Vagina (tissue), 2 donors: ENCODE measurements at places on chromosomes 1 and 21. TPM values are rescaled to one million over a fixed set of nuclear protein-coding genes. Genes with fewer than 3 reads are reported as not detected.
A peak's percentile ranks its signal among the peaks of the same experiment; 100 is the strongest.

DNA sequence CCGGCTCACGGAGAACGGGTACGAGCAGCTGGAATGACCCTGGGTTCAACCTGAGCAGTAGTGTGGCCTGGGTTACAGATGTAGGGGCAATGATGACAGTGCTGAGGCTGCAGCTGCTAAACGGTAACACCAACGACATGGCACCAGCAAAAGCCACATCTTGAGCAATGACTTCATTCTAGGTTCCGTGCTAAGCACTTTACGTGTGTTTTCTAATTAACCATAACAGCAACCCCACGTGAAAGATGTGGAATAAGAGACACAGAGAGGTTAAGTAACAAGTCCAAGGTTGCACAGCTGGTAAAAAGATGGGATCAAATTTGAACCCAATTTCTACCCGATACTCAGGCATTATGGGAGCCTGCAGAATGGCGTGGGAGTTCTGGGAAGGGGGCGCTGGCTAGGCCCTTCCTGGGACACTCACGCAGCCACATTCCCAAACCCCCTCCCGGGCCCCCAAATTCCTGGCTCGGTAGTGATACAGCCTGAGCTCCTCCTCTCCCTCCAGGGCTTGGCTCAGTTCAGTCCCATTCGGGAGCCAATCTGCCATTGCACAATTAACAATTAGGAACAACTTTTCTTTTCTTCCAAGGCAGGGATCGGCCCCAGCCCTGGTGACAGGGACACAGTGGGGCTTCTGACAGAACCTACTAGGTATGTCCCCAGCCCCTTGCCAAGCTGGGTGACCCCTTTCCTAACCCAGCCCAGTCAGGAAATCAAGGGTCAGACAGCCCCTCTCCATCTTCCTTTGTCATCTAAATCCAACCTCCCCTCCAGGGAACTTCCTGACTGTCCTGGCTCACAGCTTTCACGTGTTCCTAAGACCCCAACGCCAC lies 23.8 kb upstream of the ECE1 start:
- H3K4me1 ChIP-seq = peaks cover 99% of the 10 kb centered on the region
- H3K4me3 ChIP-seq = no peak overlapping the region
- H3K27ac ChIP-seq = peak overlapping the region; percentile 86
- no peaks in the 10 kb centered on the region for H3K27me3 ChIP-seq
- no peaks in the 10 kb centered on the region for H3K36me3 ChIP-seq

- H3K27me3 ChIP-seq = no peaks in the 10 kb centered on the region
- no peak overlapping the region for H3K27ac ChIP-seq
- no peak overlapping the region for H3K4me3 ChIP-seq
- no peaks in the 10 kb centered on the region for H3K36me3 ChIP-seq
- DNase-seq = no peak
Observed at GRCh38 chr1:94667818-94668217, 126.3 kb upstream of the F3 start.

Gene SPATA17
- not detected for total RNA-seq

Gene PACC1
- total RNA-seq = 6.1 TPM

DNA sequence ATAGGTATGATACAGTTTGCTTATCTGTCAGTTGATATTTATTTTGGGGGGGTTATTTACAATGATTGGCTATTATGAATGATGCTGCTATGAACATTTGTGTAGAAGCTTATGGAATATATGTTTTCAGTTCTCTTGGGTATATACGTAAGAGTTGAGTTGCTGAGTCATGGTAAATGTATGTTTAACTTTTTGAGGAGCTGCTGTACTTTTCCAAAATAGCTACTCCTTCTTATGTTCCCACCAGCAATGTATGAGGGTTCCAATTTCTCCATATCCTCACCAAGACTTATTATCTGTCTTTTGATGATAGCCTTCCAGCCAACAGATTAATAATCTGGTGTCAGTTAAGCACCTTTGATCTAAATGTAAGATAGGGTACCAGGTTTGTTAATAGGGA lies 11.9 kb downstream of the SOAT1 start:
- peaks cover 9% of the 10 kb centered on the region for H3K36me3 ChIP-seq
- peaks cover 6% of the 10 kb centered on the region for H3K4me1 ChIP-seq
- no peaks in the 10 kb centered on the region for H3K27me3 ChIP-seq
- no peak for DNase-seq

DNA sequence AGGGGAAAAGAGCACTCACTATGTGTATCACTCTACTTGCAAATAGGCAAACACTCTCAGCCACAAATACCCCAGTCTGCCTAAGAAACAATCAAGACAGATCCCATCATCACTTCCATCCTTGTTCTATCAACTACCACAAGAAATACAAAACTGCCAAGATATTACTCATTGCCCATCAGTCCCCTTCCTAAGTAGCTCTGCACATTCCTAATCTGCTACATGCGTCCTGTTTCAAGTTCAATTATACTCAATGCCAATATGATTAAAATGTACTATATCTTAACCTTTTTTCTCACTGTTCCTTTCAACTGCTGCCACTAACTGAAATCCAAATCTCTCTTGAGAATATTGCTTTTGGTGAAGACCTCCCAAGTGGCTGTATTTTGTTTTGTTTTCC lies 1688.4 kb downstream of the PLA2G4A start:
- H3K36me3 ChIP-seq = no peaks in the 10 kb centered on the region
- H3K27me3 ChIP-seq = no peaks in the 10 kb centered on the region
- H3K4me3 ChIP-seq = no peak overlapping the region
- no peak for DNase-seq
- H3K27ac ChIP-seq = no peak overlapping the region

DNA sequence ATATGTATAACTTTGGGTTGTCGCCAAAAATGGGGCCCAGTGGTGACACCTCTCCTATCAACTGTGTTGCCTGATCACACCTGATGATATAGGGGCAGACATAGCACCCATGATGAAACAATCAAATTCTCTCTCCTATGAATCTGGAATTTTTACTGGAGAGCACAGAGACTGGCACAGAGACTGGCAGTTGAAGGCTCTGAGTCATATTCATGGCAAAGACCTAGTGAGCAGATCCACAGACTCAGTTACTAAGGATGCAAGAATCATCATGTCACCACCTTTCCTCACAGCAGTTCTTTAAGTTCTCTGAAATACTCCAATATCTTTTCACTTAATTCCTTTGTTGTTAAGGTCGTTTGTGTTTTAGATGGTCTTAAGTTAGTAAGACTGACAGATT lies 60.0 kb downstream of the APCS start:
- DNase-seq = no peak
- no peaks in the 10 kb centered on the region for H3K4me1 ChIP-seq
- no peaks in the 10 kb centered on the region for H3K36me3 ChIP-seq
- H3K27ac ChIP-seq = no peak overlapping the region

DNA sequence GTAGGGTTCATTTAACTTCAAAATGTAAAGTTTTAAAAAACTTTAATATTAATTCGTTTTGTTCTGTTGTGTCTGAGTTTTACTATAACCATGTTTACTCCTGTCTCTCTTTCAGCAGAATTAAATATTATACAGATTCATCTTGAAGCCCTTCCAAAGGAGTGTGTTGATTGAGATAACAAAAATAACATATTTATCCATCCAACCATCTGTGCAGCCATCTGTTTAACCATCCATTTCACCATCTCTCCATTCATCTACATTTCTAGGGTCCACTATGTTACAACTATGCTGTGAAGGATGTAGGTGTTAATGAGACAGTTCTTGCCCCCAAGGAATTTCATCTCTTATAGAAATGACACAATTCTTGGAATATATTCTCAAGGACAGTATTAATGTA lies 36.0 kb upstream of the GNG12 start:
- H3K27ac ChIP-seq = no peak overlapping the region
- no peaks in the 10 kb centered on the region for H3K27me3 ChIP-seq
- no peak overlapping the region for H3K4me3 ChIP-seq
- DNase-seq = no peak

- no peak overlapping the region for H3K4me3 ChIP-seq
- H3K27ac ChIP-seq = no peak overlapping the region
- no peak for DNase-seq
Observed at GRCh38 chr1:219444474-219444873, 168.4 kb downstream of the ZC3H11B start.

- no peaks in the 10 kb centered on the region for H3K4me1 ChIP-seq
- no peak for DNase-seq
- H3K27me3 ChIP-seq = no peaks in the 10 kb centered on the region
- no peak overlapping the region for H3K4me3 ChIP-seq
- H3K27ac ChIP-seq = no peak overlapping the region
Observed at GRCh38 chr1:61626816-61627215, 98.1 kb downstream of the TM2D1 start.

DNA sequence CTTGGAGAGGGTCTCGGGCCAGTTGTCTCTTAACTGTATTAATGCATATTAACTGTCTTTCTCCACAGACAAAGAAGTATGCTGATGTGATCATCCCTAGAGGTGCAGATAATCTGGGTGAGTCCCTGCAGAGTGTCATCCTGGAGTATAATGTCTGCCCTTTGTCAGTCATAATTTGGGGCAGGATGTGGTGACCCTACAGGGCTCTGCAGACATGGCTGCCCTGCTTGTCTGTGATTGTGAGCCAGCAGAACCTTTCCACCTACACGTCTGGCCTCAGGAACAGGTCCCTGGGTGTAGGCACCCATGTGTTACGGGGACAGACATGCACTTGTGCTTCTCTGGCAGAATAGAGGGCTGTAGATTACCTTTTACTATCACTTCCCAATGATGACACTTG lies 78.4 kb downstream of the UCK2 start:
- no peak for DNase-seq
- no peak overlapping the region for H3K4me3 ChIP-seq
- no peaks in the 10 kb centered on the region for H3K36me3 ChIP-seq
- peaks cover 16% of the 10 kb centered on the region for H3K4me1 ChIP-seq
- no peak overlapping the region for H3K27ac ChIP-seq

- no peaks in the 10 kb centered on the region for H3K27me3 ChIP-seq
- H3K36me3 ChIP-seq = no peaks in the 10 kb centered on the region
- H3K4me1 ChIP-seq = peaks cover 8% of the 10 kb centered on the region
- no peak overlapping the region for H3K27ac ChIP-seq
- H3K4me3 ChIP-seq = no peak overlapping the region
- no peak for DNase-seq
Observed at GRCh38 chr21:44881198-44881872, 7.8 kb upstream of the PTTG1IP start.

- no peaks in the 10 kb centered on the region for H3K27me3 ChIP-seq
- no peak for DNase-seq
- H3K36me3 ChIP-seq = no peaks in the 10 kb centered on the region
- peak overlapping the region; percentile 49 for H3K27ac ChIP-seq
- no peaks in the 10 kb centered on the region for H3K4me1 ChIP-seq
Observed at GRCh38 chr21:34004013-34004938, 69.1 kb upstream of the MRPS6 start.

GRCh38 chr1:170556917-170557316 lies 25.0 kb downstream of the GORAB start:
- H3K4me3 ChIP-seq = no peak overlapping the region
- H3K4me1 ChIP-seq = peaks cover 2% of the 10 kb centered on the region
- H3K27me3 ChIP-seq = no peaks in the 10 kb centered on the region
- peaks cover 4% of the 10 kb centered on the region for H3K36me3 ChIP-seq

DNA sequence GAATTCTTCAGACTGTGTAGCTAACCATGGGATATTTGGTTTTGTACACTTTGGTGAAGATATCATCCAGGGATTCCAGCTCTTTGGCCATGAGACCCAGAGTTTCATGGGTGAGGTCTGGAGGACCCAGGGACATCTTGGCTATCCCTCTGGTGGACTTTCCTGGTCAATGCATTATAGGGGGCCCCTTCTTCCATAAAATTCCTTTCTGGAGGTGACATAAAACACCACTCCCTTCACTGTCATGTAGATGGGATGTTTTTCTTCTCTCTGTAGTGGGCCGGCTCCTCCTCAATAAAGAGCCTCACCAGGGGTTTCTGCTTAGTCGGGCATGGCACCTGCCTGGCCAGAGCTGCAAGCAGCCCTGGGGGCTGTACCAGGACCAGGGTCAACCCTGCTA lies 2.2 kb downstream of the ATPAF1 start:
- H3K27me3 ChIP-seq = no peaks in the 10 kb centered on the region
- no peaks in the 10 kb centered on the region for H3K36me3 ChIP-seq
- no peak overlapping the region for H3K27ac ChIP-seq
- H3K4me1 ChIP-seq = peaks cover 29% of the 10 kb centered on the region

- no peaks in the 10 kb centered on the region for H3K36me3 ChIP-seq
- H3K27me3 ChIP-seq = no peaks in the 10 kb centered on the region
- no peak overlapping the region for H3K4me3 ChIP-seq
- no peak for DNase-seq
- H3K27ac ChIP-seq = no peak overlapping the region
Observed at GRCh38 chr1:211210052-211210451, 49.1 kb upstream of the RCOR3 start.

Gene IFI44L
- 1.7 TPM for total RNA-seq

DNA sequence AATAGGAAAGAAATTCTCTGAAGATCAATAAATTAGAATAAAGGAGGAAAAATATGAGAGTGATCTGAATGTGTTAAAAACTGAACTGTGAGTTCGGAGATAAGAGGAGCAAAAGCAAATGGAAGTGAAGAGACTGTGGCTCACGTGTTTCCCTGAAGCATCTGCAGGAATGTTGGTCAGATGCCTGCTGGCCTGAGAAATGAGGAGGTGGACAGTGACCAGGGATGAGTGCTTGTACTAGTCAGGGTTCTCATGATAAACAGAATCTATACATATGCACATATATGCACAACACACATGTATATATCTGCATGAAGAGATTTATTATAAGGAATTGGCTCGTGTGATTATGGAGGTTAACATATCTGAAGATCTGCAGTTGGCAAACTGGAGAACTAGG lies 103.4 kb upstream of the TIAM1 start:
- H3K4me1 ChIP-seq = peaks cover 9% of the 10 kb centered on the region
- H3K27ac ChIP-seq = no peak overlapping the region
- DNase-seq = no peak
- H3K36me3 ChIP-seq = no peaks in the 10 kb centered on the region

GRCh38 chr21:19540287-19540686 lies 1136.7 kb upstream of the TMPRSS15 start:
- DNase-seq = no peak
- H3K27ac ChIP-seq = no peak overlapping the region
- no peak overlapping the region for H3K4me3 ChIP-seq
- no peaks in the 10 kb centered on the region for H3K27me3 ChIP-seq

DNA sequence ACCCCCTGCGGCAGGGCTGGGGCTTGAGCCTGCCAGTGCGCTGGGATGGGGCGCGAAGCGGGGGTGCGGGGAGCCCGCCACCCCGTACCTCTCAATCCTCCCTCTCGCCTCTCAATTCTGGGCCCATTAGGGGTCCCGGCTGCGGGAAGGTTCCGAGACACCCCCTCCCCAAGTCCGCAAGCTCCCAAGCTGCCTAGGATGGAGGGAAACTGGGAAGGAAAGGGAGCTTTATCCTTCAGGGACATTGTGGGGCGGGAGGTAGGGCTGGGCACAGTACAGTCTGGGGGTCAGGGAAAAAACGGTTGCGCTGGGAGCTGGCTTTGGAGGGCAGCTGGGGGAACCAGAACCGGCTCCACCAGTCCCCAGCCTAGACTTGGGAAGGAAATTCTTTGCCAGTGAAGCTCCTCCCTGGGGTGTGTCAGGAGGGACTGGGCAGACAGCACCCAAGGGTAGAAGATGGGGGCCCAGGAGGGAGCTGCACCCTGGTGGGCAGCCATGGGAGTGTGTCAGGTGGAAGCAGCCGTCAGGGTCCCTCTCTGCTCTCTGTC lies 904 bp downstream of the GJB3 start:
- peaks cover 20% of the 10 kb centered on the region for H3K4me1 ChIP-seq
- H3K27ac ChIP-seq = peak overlapping the region; percentile 83
- DNase-seq = no peak

Gene UBXN10
- 0.49 TPM for total RNA-seq

Gene TMEM82
- total RNA-seq = not detected

Gene MAEL
- not detected for total RNA-seq

- H3K27ac ChIP-seq = peak overlapping the region; percentile 90
- no peaks in the 10 kb centered on the region for H3K36me3 ChIP-seq
Observed at GRCh38 chr1:8095584-8095983, 69.5 kb upstream of the ERRFI1 start.
